ENCODE measurements at places on chromosomes 13 and 19. TPM values are rescaled to one million over a fixed set of nuclear protein-coding genes. Genes with fewer than 3 reads are reported as not detected.
A peak's percentile ranks its signal among the peaks of the same experiment; 100 is the strongest.

- no peaks in the 10 kb centered on the region for H3K4me1 ChIP-seq
- peaks cover 40% of the 10 kb centered on the region for H3K36me3 ChIP-seq
- H3K4me3 ChIP-seq: no peak overlapping the region
- H3K27me3 ChIP-seq: no peaks in the 10 kb centered on the region
- no peak for DNase-seq
Observed at GRCh38 chr13:110669036-110669435, 36.9 kb downstream of the CARS2 start.

Gene ITGBL1
- total RNA-seq: 391 TPM

DNA sequence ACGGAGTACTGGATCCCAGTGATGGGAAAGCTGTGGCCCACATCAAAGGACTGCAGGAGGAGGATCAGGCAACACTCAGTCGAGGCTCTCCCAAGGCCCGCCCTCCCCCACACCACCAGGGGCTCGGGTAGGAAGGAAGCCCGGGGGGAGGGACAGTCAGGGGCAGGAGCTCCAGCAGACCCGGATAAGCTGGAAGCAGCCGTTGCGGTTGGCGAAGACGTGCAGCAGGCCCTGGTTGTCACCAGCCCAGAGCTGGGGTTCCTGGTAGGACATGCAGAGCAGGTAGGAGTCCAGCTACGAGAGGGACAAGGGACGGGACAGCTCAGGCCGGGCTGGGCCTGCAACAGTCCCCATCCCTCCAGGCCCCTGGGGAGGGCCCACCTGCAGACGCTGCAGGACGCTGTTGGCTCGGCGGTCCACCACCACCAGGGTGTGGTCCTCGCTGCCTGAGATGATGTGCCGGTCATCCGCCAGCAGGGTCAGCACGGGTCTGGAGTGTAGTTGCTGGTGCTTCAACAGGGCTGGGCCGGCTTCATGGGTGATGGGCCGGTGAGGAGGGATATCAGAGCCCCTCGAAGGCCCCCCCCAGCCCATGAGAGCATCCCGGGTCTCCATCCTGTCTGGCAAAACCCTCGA, 1.9 kb downstream of the GNG14 start:
- no peaks in the 10 kb centered on the region for H3K27me3 ChIP-seq
- DNase-seq: peak; percentile 92
- no peaks in the 10 kb centered on the region for H3K4me1 ChIP-seq
- no peaks in the 10 kb centered on the region for H3K36me3 ChIP-seq
- H3K4me3 ChIP-seq: no peak overlapping the region

Gene SPACA4
- total RNA-seq: not detected

- peak overlapping the region; percentile 49 for H3K27ac ChIP-seq
- DNase-seq: no peak
- H3K4me3 ChIP-seq: peak overlapping the region; percentile 61
- peaks cover 8% of the 10 kb centered on the region for H3K4me1 ChIP-seq
Observed at GRCh38 chr19:10095622-10095947, 6.9 kb downstream of the ANGPTL6 start.

Gene CD209
- total RNA-seq: not detected

DNA sequence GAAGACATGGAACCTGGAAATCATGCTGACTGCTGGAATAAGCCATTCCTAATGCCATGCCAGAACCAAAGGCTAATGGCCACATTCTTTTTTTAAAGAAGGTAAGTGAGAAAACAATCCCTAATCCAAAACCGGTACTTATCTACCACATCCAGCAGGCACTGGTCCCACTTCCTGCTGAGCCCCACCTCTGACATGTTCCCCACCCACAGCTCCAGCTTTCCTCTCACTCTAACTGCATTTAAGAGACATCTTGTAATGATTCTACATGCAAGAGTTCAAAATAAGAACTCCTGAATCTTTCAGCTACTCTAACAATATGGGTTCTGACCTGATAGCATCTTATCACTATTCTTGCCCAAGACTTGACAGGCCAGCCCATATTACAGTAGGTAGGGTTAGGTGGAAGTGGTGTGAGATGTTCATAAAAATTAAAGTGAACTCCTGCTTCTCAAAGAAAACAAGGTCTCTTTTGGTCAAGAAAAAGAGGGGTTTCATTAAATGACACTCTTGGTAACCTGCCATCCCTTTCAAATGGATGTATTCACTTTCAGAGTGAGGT, 41.9 kb downstream of the N4BP2L2 start:
- no peak overlapping the region for H3K27ac ChIP-seq
- H3K4me1 ChIP-seq: peaks cover 6% of the 10 kb centered on the region
- H3K27me3 ChIP-seq: no peaks in the 10 kb centered on the region
- no peak for DNase-seq
- H3K36me3 ChIP-seq: peaks cover 6% of the 10 kb centered on the region

Gene BRME1
- 2.9 TPM for total RNA-seq

Gene UHRF1
- total RNA-seq: 15.7 TPM

DNA sequence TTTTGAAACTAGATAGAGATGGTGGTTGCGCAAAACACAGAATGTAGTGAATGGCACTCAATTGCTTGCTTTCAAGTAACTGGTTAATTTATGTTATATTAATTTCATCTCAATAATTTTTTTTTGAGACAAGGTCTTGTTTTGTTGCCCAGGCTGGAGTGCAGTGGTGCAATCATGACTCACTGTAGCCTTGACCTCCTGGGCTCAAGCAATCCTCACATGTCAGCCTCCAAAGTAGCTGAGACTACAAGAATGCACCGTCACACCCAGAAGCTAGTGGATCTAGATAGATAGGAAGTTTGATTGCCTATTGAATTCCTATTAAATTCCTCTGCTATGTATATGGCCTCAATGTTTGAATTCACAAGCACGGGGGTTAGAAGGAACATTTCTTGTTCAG, 26.4 kb upstream of the ADGRE2 start:
- no peaks in the 10 kb centered on the region for H3K36me3 ChIP-seq
- no peaks in the 10 kb centered on the region for H3K4me1 ChIP-seq
- peaks cover 3% of the 10 kb centered on the region for H3K27me3 ChIP-seq

Gene IZUMO2
- total RNA-seq: not detected

Gene KLHL1
- total RNA-seq: not detected

GRCh38 chr19:16586477-16586871, 14.3 kb upstream of the SLC35E1 start:
- no peak overlapping the region for H3K4me3 ChIP-seq
- peak overlapping the region; percentile 94 for H3K27ac ChIP-seq
- H3K27me3 ChIP-seq: no peaks in the 10 kb centered on the region
- peaks cover 82% of the 10 kb centered on the region for H3K4me1 ChIP-seq
- no peak for DNase-seq
- no peaks in the 10 kb centered on the region for H3K36me3 ChIP-seq

- no peak overlapping the region for H3K27ac ChIP-seq
- H3K27me3 ChIP-seq: peaks cover 6% of the 10 kb centered on the region
- no peaks in the 10 kb centered on the region for H3K36me3 ChIP-seq
- H3K4me1 ChIP-seq: peaks cover 5% of the 10 kb centered on the region
Observed at GRCh38 chr19:34974646-34975045, 10.6 kb upstream of the ZNF792 start.

DNA sequence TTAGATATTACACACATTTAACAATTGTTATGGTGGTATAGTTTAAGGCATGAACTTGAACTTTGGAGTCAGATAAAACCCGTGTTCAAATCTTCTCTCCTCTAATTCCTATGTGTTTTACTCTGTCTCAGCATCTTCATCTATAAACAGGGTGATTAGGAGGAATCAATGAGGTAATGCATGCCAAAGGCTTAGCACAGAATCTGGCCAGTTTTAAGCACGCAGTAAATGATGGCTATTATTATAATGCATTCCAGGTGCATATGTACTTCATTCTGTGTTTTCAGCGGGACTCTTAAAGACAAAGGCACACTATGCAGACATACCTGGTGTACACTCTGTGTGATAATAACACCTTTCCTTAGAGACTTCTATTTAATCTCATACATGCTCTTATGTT, 88.0 kb upstream of the FRY start:
- DNase-seq: no peak
- peaks cover 46% of the 10 kb centered on the region for H3K4me1 ChIP-seq
- H3K4me3 ChIP-seq: no peak overlapping the region

DNA sequence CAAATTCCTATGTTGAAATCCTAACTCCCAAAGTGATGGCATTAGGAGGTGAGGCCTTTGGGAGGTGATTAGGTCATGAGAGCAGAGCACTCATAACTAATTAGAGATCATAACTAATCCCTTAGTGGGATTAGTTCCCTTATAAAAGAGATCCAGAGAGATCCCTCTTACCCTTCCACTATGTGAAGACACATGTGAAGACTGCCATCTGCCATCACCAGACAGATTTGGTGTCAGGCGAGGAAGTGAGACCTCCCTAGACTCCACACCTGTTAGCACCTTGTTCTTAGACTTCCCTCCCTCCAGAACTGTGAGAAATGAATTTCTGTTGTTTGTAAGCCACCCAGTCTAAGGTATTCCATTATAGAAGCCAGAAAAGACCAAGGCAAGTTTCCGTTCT, 112.2 kb downstream of the NDFIP2 start:
- H3K4me3 ChIP-seq: no peak overlapping the region
- no peak overlapping the region for H3K27ac ChIP-seq
- H3K36me3 ChIP-seq: no peaks in the 10 kb centered on the region
- no peaks in the 10 kb centered on the region for H3K27me3 ChIP-seq
- H3K4me1 ChIP-seq: no peaks in the 10 kb centered on the region
- DNase-seq: no peak

DNA sequence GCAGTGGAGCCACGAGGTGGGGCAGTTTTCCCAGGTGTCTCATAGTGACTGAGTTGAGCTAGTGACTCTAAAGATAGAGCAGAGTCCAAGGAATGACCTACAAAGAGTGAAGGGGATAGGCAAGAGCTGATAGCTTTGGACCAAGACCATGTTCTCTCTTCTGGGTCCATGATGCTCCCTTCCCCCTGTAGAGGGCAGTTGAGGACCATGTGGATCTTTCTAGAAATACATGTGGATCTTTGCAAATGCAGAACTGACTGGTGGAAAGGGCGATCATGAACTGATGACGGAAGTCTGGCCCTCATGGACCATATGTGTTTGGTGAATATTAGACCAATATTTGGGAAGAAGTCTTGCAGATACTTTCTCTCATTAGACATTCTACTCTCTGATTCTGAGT, 6.9 kb downstream of the PSG1 start:
- H3K27me3 ChIP-seq: no peaks in the 10 kb centered on the region
- no peak for DNase-seq
- H3K27ac ChIP-seq: no peak overlapping the region
- no peaks in the 10 kb centered on the region for H3K4me1 ChIP-seq

DNA sequence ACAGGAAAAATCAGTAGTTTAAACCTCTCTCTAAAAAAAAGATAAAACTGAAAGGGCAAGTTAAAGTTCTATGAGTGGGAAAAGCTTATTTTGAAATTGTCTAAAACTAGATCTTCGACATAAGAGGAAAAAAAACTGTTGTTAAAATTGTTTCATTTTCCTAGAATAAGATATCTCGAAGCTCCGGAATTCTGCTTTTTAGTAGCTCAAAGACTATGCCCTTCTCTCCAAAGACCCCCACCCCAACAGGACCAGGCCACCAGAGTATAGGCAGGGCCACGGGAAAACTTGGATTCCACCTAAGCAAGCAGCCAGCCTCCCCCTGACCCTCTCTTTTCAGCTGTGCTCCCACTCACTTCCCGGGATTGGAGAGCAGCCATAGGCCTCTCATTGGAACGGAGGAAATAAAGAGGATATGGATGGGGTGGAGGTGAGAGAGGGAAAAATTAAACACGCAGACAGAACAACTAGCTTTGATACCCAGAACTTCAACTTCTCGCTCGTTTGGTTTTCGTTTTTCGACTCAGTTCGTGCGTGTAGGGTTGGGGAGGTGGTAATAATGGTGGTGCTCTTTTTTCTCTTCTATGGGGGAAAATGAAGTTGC, 3.0 kb downstream of the POU4F1 start:
- H3K27me3 ChIP-seq: peaks cover 77% of the 10 kb centered on the region
- peaks cover 5% of the 10 kb centered on the region for H3K36me3 ChIP-seq
- no peak overlapping the region for H3K27ac ChIP-seq
- DNase-seq: no peak
- H3K4me3 ChIP-seq: no peak overlapping the region

GRCh38 chr13:110073982-110074381, 233.0 kb downstream of the COL4A1 start:
- peaks cover 7% of the 10 kb centered on the region for H3K4me1 ChIP-seq
- no peak overlapping the region for H3K4me3 ChIP-seq
- no peak for DNase-seq
- H3K27ac ChIP-seq: no peak overlapping the region

- peaks cover 10% of the 10 kb centered on the region for H3K4me1 ChIP-seq
- H3K4me3 ChIP-seq: no peak overlapping the region
- H3K27me3 ChIP-seq: peaks cover 8% of the 10 kb centered on the region
- DNase-seq: no peak
- no peak overlapping the region for H3K27ac ChIP-seq
Observed at GRCh38 chr19:46533078-46533620, 37.5 kb upstream of the PNMA8B start.

- no peaks in the 10 kb centered on the region for H3K36me3 ChIP-seq
- H3K27me3 ChIP-seq: peaks cover 6% of the 10 kb centered on the region
- no peak for DNase-seq
- H3K27ac ChIP-seq: no peak overlapping the region
Observed at GRCh38 chr13:107202371-107203023, 634.6 kb upstream of the ARGLU1 start.

Gene ZNF566
- total RNA-seq: 14.6 TPM

DNA sequence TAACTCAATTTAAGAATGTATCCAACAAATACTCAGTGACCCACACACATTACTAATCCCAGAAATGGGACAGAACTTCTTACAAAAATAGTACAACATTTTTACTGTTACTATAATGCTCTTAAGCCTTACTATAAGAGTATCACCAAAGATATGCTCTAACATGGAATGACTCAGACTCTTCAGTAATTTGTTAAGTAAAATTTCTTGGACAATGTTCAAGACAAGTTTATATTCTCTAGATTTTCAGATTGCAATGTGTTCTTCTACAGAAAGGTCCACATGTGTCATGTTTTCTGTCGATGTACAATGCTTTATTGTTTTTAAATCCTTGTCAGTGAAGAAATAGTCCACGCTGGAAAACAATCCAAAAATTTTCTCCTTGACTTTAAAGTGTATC, 66.3 kb upstream of the RFXAP start:
- no peak overlapping the region for H3K27ac ChIP-seq
- H3K27me3 ChIP-seq: peaks cover 21% of the 10 kb centered on the region
- no peak for DNase-seq
- H3K4me1 ChIP-seq: no peaks in the 10 kb centered on the region

DNA sequence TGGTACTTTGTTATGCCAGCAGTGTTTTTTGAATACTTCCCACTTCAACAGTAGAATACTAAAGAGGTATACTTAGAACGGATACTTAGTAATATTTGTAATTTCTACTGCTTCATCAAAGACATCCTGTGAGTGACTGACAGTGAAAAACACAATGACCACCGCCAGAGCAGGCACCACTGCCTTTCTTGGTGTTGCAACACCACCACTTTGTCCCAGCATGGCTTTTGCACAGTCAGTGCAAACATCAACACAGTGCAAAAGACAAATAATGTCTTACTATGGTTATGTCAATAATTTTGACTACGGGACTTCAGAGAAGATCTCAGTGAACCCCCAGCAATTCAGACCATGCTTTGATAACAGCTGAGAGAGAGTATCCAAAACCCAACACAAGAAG, 220.5 kb downstream of the RBM26 start:
- no peak overlapping the region for H3K4me3 ChIP-seq
- H3K36me3 ChIP-seq: no peaks in the 10 kb centered on the region
- H3K4me1 ChIP-seq: no peaks in the 10 kb centered on the region
- peaks cover 20% of the 10 kb centered on the region for H3K27me3 ChIP-seq

Gene ARL11
- not detected for total RNA-seq

Gene SBK3
- total RNA-seq: not detected

- no peak for DNase-seq
- H3K4me1 ChIP-seq: no peaks in the 10 kb centered on the region
- H3K4me3 ChIP-seq: no peak overlapping the region
- peaks cover 9% of the 10 kb centered on the region for H3K36me3 ChIP-seq
Observed at GRCh38 chr19:38148337-38148736, 75.7 kb downstream of the DPF1 start.
